ENCODE measurements at places on chromosomes 12 and 14.

- DNase-seq, result peak; percentile 93
Observed at GRCh38 chr14:37172024-37172869, at the start of gene SLC25A21. SLC25A21 (minus strand) TSS chr14:37172606.

DNA sequence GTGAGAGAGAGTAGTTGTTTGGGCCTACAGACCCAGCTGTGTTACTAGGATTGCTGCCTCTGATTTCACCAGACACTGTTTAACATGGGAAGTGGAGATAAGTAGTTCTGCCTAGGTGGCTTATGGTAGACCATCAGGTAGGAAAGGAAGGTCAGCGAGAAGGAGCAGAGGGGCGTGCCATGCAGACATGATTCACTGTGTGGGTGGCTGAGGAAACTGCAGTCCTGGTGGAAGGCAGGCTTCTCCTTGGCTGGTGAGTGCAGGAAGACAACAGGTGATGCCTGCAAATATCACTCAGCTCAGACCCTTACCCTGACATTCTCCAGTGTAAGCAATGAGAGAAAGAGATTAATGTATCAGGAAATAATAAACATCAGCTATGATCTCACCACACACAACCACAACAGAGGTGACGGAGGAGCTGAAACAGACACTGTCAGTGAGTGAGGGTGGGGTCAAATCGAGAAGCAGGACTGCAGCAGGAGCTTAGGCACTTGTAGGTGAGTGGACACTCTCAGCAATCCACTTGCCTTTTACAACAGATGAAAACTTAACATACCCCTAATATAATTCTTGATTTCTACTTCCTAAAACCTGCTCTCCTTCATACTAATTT, 2.1 kb upstream of the PRR4 start:
- DNase-seq, result no peak

DNA sequence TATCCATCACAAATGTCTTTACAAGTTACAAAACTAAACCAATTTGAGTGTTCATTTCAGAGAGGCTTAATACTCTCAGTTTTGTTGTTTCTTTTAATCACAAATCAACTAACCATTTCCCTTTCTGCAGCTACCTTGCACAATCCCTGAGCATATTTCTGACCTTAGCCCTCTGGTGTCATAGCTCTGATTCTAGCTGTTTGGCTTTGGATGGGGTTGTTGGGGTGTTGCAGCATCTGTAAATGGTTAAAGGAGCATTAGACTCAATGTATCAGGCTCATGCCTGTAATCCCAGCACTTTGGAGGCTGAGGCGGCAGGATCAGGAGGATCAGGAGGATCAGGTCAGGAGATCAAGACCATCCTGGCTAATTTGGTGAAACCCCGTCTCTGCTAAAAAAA, 461.4 kb downstream of the NRXN3 start:
- DNase-seq, result no peak

GRCh38 chr12:57111031-57111734, at the start of gene STAT6:
STAT6 (minus strand) TSS chr12:57111362; CDS start chr12:57108278, 3,084 bp downstream.
- no peak for DNase-seq

DNA sequence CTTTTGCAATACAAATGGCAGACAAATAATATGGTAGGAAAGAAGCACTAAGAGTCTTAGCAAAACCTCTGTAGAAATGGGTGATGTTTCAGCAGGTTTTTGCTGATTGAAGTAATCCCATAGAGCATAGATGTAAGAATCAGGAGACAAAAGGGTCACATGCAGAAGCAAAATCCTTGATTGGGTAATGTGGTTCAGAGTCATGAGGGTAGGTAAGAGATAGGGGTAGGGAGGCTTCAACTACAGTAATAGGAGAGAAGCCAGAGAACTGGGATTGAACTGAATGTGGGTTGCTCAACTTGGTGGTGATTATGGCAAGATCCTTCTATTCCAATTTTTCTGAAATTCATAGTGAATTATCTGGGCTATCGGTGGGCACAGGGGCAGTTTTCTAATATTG, 5.0 kb downstream of the PRB3 start:
- DNase-seq, result no peak

GRCh38 chr14:52583544-52583943, 30.9 kb downstream of the GPR137C start:
- DNase-seq, result no peak

- DNase-seq, result no peak
Observed at GRCh38 chr12:31245822-31246469, 80.0 kb downstream of the SINHCAF start.

- DNase-seq, result no peak
Observed at GRCh38 chr12:83850531-83850930, 1062.1 kb downstream of the SLC6A15 start.

DNA sequence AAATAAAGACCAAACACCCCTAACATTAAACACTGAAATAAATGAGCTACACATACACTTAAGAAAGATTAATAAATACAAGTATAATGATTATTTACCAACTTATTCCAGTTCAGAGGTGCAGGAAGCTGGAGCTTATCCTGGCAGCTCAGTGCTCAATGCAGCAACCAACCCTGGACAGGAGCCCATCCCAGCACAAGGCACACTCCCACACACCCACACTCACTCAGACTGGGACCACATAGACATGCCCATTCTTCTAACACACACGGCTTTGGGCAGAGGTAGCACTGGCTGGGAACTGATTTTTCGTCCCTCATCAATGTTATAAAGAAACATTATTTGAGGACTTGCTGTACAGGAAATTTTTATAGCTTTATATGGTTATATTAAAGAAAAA, 797.4 kb downstream of the RPS29 start:
- DNase-seq, result no peak

GRCh38 chr14:60107477-60107876, 15.8 kb downstream of the PCNX4 start:
- no peak for DNase-seq

- no peak for DNase-seq
Observed at GRCh38 chr12:31362759-31363415, 36.9 kb upstream of the SINHCAF start.

DNA sequence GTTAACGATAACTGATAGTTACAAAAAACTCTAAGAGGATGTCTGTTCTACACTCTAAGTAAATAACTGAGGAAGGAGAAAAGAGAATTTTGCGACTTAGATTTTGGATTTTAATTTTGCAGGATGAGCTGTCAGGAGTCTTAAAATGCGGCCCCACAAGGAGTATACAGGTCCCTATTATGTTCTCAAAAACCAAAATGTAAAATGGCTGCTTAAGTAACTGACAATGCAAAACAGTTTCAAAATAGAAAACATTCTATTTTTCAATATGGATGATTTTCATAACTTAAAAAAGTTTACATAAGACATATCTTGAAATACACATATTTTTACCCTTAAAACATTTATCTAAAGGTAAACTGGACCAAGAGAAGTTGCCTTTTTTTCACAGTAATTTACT, 2.6 kb downstream of the CD69 start:
- no peak for DNase-seq

DNA sequence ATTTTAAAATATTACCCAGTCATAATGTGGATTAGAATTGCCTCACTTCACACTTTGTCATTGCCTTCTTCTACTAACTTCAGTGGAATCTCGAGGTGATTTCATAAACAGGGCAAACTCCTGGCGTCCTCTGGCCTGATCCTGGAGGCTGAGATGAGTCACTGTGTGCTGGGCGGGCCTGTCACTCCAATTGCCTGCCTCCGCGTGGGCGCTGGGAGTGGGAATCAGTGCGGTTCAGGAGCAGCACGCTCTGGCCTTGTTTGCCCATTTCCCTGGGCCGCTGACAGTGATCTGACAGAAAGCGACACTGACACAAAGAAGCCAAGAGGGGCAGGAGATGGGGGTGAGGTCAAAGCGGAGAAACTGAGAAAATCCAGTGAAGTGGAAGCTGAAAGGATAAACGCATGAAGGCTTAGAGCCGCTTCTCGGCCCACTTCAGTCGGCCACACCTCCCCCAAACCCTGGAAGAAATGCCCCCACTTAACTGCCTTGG, 29.7 kb downstream of the LGR5 start:
- DNase-seq, result no peak

GRCh38 chr12:104603545-104603973, 146.8 kb downstream of the CHST11 start:
- no peak for DNase-seq

GRCh38 chr14:105089746-105090492, 24.7 kb upstream of the GPR132 start:
- no peak for DNase-seq

DNA sequence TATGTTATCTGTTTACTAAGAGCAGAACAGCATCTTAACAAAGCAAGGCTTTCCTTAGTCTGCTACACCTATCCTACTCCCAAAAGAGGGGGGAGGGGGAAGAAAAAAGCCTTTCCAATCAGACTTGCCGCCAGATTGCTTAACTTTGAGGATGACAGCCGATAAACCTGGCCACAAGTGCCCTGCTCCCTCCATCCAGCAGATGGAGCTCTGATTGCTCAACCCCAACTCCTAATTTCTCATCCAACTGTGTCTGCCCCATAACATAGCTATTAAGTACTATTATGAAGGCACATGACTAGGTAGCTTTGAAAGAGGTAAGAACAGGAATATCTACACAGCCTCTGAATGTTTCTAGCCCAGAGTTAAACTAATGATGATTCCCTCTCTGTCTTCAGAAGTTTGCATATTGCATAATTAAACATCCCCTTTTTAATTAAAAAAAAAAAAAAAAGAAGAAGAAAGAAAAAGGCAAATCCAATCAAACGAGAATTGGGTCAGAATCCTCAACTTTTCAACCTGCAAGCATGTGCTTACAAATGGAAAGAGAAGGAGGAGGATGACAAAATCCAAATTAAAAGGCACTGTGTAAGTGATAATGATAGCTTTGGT, 247.4 kb downstream of the GALC start:
- DNase-seq, result no peak

DNA sequence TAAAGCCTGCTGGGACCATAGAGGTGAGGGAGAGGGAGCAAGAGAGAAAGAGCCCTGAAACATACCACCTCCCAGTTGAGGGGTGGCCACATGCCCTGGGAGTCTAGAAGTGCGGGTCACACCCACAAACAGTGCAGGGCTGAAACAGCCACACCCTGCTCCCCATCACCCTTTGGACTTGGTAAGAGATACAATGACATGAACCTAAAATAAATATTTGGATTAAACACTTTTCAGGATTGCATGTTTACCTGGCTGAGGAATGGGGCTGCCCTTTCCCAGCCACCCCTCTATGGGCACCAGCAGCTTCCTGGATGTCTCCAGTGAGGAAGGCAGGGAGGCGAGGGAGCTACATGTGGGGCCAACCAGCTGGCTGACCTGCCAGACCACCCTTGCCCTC, 39.0 kb upstream of the TC2N start:
- DNase-seq, result no peak

DNA sequence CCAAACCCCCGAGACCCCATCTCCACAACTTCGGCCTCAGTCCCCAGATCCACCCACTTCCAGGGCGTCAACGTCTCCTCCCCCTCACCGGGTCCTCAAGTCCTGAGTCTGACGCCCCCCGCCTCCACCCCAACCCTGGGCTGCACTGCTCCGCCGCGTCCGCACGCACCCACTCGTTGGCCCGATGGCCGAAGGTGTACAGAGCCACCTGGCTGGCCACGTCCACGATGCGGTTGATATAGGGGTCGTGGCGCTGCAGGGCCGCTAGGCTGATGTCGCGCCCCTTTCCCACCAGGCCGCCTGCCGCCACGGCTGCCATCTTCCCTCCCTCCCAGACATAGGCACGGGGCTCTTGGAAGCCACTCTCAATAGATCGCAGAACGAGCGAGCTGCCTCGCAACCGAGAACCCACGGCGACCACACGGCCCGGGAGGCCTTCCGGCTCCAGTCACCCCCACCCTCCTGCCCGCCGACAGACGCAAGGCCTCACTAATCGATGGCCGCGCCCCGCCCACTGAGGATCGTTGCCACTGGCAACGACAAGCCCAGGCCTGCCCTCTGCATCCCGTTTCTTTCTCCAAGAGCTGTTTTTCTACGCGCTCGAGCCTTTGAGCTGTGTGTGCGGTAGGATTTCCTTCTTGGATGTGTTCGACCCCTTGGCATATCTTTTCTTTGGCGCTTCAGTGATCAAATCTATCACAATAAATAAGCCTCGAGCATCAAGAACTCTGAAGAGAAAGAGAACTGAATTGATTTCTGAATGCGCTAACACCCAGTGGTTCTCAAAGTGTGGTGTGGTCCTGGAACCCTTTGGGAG, at the start of gene DCP1B:
Gene DCP1B (minus strand): TSS at position 345 of the 817 bp plus-strand sequence. CDS start 26 bp downstream, at position 319.
- peak; percentile 99 for DNase-seq

DNA sequence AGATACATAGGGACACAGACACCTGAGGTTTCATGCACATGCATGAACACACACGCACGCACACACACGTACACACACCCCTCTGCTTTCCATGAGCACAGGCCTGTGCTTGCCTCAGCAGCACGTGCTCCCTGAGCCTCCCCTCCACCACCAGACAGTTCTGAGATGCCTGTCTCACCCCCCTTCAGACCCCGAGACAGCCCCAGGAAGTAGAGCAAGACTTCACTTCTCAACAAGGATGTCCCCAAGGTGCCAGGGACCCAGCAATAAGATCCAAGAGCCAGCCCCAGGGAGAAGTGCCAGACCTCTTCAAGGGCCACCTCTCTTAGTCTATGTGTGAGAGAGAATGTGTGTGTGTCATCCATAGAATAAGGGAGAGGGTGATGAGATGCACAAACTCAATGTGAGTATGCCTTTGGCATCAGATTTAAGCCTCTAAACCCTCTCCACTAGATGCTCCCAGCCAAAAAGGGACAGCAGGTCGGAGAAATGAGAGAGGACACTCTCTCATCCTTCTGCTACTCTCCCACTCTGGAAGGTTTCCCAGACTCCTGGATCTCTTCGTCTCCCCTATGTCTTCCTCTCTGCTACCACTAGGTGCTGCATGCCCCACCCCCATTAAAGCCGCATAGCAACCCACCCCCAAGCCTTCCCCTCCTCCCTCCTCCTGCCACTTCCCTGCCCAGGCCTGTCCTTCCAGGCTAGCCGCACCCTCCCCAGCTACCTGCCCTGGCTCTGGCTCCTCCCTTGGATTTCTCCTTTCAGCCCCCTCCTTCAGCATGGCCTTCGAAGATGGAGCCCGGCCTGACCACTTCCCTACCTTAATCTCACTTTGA, 7.7 kb downstream of the RARG start:
- DNase-seq, result no peak
